ENCODE measurements at places on chromosomes 7 and 10. TPM values are rescaled to one million over a fixed set of nuclear protein-coding genes. Genes with fewer than 3 reads are reported as not detected.
A peak's percentile ranks its signal among the peaks of the same experiment; 100 is the strongest.

GRCh38 chr7:121337398-121337797 is 8.6 kb downstream of the WNT16 start:
- no peak for DNase-seq

GRCh38 chr10:8074881-8075280 is 20.4 kb downstream of the GATA3 start:
- no peak for DNase-seq

DNA sequence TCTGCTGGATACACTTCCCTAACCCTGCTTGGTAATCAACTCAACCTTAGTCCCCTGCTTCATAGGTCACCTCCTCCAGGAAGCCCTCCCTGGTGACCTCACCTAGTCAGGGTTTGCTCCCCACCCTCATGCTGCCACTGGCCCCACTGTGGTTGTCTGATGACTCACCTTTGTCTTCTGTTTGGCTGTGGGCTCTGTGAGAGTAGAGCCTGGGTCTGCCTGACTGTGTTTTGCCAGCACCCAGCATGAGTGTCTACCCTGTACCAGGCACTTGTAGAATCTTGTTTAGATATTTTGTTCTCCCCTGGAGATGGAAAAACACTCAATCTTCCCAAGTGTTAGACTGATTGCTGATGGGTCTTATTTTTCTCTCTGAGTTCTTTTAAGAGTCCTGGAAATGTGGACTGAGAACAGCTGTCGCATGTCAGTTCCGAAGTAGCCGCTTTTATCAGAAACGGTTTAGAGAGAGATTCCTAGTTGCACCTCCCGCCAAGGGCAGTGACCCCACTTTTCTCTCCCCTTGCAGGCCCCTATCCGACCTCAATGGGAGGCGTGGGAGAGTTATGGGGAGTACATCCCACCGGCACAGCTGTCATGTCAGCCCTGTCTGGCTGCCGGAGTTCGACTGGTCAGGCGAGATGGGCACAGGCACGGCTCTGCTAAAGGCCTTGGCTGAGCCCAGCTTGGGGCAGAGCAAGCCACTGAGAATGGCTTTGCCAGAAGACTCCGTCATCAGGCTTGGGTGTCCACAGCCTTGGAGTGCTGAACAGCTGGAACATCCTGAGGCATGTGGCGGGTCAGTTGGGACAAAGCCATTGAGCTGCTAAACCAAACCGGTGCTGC is 134.3 kb downstream of the GRK5 start:
- no peak for DNase-seq

PRF1 gene
- 1.5 TPM for total RNA-seq

GRCh38 chr7:77157446-77157845 is 35.0 kb downstream of the CCDC146 start:
- DNase-seq, result peak; percentile 54

LFNG gene
- 0.62 TPM for total RNA-seq

MBLAC1 gene
- total RNA-seq, result 2.7 TPM

H2BK1 gene
- 0.54 TPM for total RNA-seq

SEMA3E gene
- 2.0 TPM for total RNA-seq

DNA sequence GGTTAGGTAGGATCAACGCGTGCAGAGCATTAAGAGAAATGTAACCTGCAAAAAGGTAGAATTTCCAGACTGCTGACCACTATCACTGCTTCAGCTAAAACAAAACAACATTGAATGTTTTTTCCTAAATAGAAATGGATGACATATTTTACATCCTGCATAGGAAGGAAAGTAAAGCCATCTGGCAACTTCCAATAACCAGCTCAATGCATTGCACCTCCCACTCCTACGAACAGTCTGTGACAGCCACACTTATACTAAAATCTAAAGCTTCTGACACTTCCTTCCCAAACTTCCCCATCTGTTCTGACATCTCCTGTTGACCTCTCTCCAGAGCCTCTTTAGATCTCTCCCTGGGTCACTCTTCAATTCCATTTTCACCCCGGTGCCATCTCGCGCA is 47.1 kb downstream of the NRCAM start:
- DNase-seq, result no peak

DNA sequence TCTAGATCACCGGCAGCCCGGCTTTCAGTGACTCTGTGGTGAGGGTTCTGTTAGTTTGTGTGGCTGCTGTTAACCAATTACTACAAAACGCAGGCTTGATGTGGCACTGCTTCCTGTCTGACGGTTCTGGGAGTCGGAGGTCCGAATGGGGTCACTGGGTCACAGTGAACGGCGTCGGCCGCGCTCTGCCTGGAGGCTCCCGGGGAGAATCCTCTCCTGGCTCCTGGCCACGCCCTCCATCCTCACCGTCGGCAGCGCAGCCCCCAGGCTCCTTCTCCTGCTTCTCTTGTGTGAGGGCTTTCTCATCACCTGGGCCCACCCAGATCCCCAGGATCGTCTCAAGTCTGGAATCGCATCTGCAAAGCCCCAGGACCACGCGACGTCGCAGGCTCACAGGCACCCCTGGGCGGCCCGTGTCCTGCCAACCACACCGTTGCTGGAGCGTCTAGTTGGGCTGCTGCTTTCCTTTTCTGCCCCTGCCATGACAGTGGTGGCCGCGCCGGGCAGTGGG is 31.8 kb upstream of the NKX6-2 start:
- no peak for DNase-seq

- DNase-seq, result no peak
These were observed 420.2 kb upstream of the AKR1E2 start for GRCh38 chr10:4405828-4406227.

GRCh38 chr10:93852476-93853095 is 41.2 kb upstream of the SLC35G1 start:
- no peak for DNase-seq

DNA sequence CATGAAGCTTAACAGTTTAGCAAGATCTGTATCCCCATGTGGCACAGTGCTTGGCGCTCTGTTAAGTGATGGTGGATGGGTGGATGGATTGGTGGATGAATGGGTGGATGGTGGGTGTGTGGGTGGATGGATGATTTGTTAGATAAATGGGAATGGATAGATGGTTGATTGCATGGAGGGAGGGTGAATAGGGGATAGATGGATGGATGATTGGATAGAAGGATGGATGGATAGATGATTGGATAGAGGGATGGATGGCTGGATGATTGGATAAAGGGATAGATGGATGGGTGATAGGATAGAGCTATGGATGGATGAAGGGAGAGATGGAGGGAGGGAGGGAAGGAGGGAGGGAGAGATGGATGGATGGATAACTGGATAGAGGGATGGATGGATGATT is 229.7 kb downstream of the CUX1 start:
- no peak for DNase-seq

- no peak for DNase-seq
These were observed 61.5 kb downstream of the WDR37 start for GRCh38 chr10:1117651-1118050.

- no peak for DNase-seq
These were observed 142.6 kb downstream of the DOCK1 start for GRCh38 chr10:127047878-127048238.

GRCh38 chr10:4515721-4516120 is 310.3 kb upstream of the AKR1E2 start:
- no peak for DNase-seq

DNA sequence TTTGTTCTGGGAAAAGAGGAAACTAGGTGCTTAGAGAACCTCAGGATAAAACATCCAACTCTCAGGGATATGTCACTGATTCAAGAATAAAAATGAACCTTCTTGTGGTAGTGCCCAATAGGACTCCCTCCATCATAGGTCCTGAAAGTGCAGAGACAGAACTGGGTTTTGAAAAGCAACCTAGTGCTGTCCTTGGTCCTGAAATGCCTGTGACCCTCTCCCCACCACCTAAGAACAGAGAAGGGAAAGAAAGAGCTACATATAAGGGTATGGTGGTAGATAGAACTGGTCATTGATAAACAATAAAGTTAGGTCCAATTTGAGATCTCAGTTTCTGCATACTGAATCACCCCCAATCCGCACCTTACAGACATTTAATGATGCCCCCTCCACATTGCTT is 953.3 kb downstream of the XPNPEP1 start:
- no peak for DNase-seq

ZNF365 gene
- not detected for total RNA-seq

ACTL6B gene
- not detected for total RNA-seq
